H7 (cell line): ENCODE measurements at places on chromosomes 3 and 15. TPM values are rescaled to one million over a fixed set of nuclear protein-coding genes. Genes with fewer than 3 reads are reported as not detected.

- DNase-seq: peak; percentile 34
Measured at GRCh38 chr15:79212589-79213157, 69.8 kb upstream of the ANKRD34C start.

Gene SAMD7
- not detected in 2 replicates for total RNA-seq

Gene GOLGA6B
- 0.59 and 2.5 TPM in 2 replicates for total RNA-seq

Gene C3orf20
- total RNA-seq: 0.04 and 0.07 TPM in 2 replicates

Gene FHIT
- total RNA-seq: 2.1 and 2.7 TPM in 2 replicates

Gene ZPLD1
- not detected in 2 replicates for total RNA-seq

- no peak for DNase-seq
Measured at GRCh38 chr3:191290311-191291025, 38.7 kb upstream of the CCDC50 start.

Gene ATP13A4
- total RNA-seq: 0.14 and 0.81 TPM in 2 replicates

DNA sequence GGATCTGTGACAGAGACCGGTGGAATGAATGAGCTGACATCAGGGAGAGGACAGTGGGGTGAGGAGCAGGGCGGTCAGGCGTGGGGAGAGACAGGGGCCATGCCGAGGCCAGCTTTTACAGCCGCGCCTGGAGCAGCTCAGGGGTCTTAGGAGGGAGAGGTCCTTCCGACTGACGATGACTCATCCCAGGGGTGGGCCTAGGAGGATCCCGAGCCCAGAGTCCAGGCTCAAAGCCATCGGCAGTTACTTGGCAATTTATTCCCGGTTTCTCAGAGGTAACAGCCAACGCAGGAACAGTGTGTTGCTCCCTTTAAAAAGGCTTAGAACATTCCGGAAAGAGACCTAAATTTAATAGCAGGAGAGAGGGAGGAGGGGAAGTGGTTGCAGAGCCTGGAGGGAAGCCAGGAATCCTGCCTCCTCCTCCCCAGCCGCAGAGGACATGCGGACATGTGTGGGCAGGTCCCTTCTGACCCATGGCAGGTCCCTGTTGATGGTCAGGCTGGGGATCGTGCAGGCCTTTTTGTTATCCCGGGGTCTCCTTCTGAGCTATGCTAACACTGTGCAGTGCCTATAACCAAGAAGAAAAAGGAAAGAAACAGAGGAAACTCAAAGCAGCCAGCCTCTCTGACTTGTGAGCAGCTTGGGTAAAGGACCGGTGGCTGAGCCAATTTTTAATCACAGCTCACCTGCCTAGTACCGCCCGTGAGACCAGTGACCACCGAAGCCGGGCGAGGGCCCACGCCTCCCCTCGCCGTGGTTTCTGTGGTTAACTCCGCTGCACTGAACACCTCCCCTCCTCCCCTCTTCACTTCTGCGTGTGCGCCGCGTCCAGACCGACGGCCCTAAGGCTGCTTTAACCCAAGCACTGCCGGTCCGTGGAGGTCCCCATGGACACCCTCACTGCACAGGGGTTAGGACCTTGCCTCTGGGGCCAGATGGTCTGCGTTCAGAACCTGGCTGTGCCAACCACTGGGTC lies 392.4 kb upstream of the PROK2 start:
- DNase-seq: peak; percentile 34

DNA sequence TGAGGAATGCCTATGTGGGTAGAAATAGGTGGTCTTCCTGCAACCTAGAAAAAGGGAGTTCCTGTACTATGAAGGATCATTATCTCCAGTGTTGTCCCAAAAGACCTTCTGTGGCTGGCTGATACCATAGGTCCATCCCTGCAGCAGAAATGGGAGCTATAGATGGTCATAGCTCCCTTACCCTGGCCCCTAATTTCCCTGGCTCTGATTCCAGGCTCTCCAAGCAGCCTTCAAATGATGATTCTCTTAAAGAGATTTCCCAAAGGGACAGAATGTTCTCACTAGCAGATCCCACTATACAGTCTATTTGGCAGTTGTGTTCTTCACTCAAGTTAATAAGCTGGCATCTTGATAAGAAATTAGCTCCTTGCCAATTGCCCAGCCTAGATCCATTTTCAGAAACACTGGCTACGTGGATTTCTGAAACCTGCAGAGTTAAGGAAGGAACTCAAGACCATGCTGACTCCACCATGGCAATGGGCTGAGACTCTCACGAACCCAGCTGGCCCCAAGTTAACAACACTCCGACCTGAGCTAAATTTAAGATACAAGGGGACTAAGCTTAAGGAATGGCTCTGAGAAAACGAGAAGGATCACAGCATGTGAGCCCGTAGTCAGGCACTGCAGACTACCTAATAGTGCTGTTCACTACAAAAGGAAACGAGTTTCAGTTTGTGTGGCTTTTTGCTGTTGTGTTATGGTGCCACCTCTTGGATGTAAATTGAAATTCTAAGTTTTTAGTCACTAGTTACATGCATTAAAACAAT lies 11.4 kb downstream of the C15orf40 start:
- peak; percentile 61 for DNase-seq

- no peak for DNase-seq
Measured at GRCh38 chr3:189322339-189322738, 150.6 kb downstream of the TPRG1 start.

GRCh38 chr3:85586018-85586417 lies 627.2 kb downstream of the CADM2 start:
- DNase-seq: no peak

GRCh38 chr15:100986158-100986896 lies 67.2 kb downstream of the LRRK1 start:
- no peak for DNase-seq

Gene CRABP1
- total RNA-seq: 744 and 864 TPM in 2 replicates

Gene PEX5L
- total RNA-seq: 0.45 and 1.9 TPM in 2 replicates

DNA sequence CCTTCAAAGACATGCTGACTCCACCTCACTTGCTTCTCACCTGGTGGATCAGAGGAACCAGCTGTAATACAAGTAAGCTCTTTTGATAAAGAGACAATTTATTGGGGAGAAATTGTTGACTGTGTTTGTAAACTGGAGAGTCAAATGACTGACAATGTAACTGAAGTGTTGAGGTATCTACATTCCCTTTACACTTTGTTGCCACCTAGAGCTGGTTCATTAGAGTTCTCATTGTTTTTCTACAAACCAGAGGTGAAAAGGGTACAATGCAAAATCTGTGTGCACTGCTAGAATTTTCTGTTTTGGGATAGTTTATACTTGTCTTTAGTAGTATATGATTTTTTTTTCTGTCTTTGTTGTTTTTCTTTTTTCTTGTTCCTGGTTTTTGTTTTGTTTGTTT lies 8.7 kb upstream of the LRRC58 start:
- no peak for DNase-seq

Gene RBP2
- total RNA-seq: not detected in 2 replicates

DNA sequence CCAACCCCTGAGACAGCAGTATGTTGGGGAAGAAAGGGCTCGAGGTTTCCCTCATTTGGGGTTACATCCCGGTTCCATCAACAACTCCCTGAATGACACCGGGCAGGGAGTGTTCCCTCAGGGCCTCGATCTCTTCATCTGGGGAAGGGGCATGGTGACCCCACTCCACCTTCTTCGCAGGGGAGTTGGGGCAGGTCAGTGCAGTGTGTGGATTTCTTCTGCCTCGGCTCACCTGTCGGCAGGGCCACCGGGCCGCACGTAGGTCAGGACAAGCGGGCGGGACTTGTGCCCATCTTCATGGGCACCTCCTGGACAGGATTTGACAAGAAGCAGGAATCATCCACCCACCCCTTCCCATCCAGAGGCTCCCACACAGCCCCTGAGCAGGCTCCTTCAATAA lies 17.4 kb downstream of the GRIP2 start:
- no peak for DNase-seq

DNA sequence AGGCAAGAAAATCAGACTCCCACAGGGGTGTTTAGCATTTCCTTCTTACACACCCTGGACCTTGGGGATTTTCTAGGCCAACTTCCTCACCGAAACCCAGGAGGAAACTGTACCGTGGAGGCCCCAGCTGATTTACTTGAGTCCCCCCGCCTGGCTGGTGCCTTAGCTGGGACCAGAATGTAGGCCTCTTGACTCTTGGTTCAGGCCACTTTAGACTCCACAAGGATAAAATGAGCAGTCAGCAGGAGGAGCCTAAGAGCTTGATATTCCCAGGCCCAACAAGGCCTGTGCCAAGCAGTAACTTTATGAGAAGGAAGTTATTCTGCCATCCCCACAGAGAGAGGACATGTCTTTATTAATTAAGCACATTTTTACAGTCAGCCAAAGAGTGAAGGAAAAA lies 4.6 kb upstream of the APBA2 start:
- DNase-seq: no peak

GRCh38 chr3:156509189-156510174 lies 45.4 kb downstream of the SSR3 start:
- DNase-seq: peak; percentile 71

GRCh38 chr3:65526656-65527055 lies 512.1 kb downstream of the MAGI1 start:
- DNase-seq: no peak

Gene TMEM108
- total RNA-seq: 2.1 and 3.5 TPM in 2 replicates

- no peak for DNase-seq
Measured at GRCh38 chr3:17775073-17775472, 32.6 kb upstream of the TBC1D5 start.

Gene CSTA
- total RNA-seq: not detected in 2 replicates

Gene BCL2A1
- total RNA-seq: not detected in 2 replicates

Gene MEX3B
- total RNA-seq: 9.9 and 14.3 TPM in 2 replicates

- no peak for DNase-seq
Measured at GRCh38 chr3:157070678-157070999, 89.3 kb downstream of the CCNL1 start.

- no peak for DNase-seq
Measured at GRCh38 chr3:168884353-168884903, 779.1 kb downstream of the MECOM start.

- no peak for DNase-seq
Measured at GRCh38 chr3:62439176-62439813, 65.9 kb upstream of the FEZF2 start.

Gene C2CD4B
- total RNA-seq: 0.07 and 0.31 TPM in 2 replicates

DNA sequence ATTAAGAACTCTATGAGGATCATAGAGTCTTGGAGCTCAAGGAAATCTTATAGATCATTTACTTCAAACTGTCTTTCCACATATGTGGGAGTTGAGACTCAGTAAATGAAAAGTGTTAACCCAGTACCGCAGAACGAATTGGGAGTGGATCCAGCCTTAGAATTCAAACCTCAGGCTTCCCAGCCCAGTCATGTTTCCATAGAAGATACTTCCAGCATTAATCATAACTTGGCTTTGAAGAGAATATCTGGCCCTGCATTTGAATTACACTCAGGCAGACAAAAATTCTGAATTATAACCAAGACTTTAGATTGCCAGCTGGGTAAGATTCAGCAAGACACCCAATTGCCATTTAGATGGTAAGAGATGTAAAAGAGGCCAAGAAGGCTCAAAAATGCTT lies 972.0 kb downstream of the TUSC7 start:
- no peak for DNase-seq

GRCh38 chr3:106617276-106617675 lies 748.5 kb upstream of the CBLB start:
- DNase-seq: no peak

Gene LSAMP
- 0.37 and 2.6 TPM in 2 replicates for total RNA-seq

Gene CCRL2
- total RNA-seq: not detected in 2 replicates

Gene BBX
- 22.2 and 38.4 TPM in 2 replicates for total RNA-seq

Gene UTS2B
- 0.28 TPM in 1 of 2 replicates, not detected in the other for total RNA-seq

DNA sequence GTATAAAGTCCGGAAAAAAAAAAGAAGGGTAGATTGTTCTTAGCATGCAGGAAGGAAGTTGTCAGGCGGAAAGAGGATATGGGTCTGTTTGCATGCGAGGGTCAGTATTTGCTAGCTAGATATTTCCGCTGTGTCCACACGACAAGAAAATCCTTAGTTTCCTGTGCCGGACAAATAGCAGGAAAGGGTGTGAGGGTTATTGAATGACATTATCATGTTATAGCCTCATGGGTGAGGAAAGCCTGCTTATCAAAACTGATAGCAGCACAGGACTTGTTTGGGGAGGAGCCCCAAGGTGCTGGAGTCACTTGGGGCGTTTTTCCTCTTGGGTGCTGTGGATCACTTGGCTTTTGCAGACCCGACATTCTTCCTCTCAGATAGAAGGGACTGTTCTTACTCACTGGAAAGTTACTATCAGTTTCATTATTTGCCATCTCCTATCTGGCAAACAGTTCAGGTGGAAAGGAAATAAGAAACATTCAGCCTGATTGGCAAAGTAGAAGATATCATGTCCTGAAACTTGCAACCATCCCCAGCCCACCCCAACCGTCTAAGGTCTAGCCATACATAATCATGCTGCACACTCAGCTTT lies 127.2 kb upstream of the DPH6 start:
- no peak for DNase-seq

DNA sequence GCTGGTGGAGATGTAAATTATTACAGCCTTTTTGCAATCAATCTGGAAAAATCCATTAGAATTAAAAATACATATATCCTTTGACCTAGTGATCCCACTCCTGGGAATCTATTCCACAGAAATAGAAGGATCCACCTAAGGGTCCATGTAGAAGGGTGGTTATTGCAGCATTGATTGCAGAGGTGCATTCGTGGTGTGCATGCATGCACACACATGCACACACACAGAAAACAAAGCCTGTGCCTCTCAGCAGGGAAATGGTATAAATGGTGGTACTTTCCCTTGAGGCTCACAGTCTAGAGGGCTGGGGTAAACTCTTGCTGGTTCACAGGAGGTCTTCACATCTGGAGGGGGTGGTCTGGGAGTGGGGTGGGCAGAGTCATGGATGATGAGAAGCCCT lies 19.4 kb upstream of the ADPGK start:
- no peak for DNase-seq

Gene SMCO1
- total RNA-seq: not detected in 2 replicates

Gene COL6A5
- not detected in 2 replicates for total RNA-seq

DNA sequence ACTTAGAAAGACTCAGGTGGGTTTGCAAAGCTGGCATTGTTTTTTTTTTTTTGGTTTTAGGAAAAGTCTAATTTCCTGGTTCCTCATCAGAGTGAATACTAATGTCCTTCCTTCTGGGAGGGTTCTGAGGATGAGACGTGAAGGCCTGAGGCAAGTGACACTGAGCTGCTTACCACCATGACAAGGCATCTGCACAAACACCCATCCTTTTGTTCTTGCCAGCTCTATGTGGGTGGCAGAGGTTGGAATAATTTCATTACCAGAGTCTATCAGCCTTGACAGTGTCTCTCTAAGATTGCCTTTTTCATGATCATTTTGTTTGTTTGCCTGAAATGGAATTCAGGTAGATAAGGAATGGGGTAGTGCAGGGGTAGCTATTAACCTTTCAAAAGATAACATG lies 17.1 kb downstream of the RTP4 start:
- no peak for DNase-seq

GRCh38 chr15:67931861-67932260 lies 92.0 kb upstream of the RNU6-1 start:
- DNase-seq: no peak

DNA sequence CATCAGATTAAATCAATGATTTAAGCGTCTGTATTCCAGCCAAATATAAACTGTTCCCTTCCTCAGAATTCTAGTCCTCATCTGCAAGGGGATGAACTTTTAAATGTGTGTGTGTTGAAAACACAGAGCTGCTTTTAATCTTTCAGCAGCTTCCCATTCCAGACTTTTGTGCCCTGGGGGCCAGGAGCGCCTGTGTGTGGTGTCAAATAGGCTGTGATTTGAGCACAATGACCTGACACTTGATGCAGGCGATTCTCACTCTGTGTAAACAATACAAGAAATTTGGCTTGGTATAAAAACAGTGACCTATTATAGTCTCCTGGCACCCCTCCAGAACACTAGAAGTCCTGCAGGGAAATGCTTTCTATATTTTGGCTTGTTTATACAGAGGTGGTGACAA lies 274.6 kb upstream of the ROPN1 start:
- no peak for DNase-seq
